ENCODE measurements at places on chromosomes 3 and 15. TPM values are rescaled to one million over a fixed set of nuclear protein-coding genes. Genes with fewer than 3 reads are reported as not detected.

GRCh38 chr3:46542801-46543201, 23.3 kb downstream of the LRRC2 start:
- no peak for DNase-seq
- H3K36me3 ChIP-seq: no peaks in the 10 kb centered on the region
- H3K4me1 ChIP-seq: peaks cover 43% of the 10 kb centered on the region
- no peaks in the 10 kb centered on the region for H3K27me3 ChIP-seq

Gene RRP9
- 25.3 TPM for polyA plus RNA-seq

DNA sequence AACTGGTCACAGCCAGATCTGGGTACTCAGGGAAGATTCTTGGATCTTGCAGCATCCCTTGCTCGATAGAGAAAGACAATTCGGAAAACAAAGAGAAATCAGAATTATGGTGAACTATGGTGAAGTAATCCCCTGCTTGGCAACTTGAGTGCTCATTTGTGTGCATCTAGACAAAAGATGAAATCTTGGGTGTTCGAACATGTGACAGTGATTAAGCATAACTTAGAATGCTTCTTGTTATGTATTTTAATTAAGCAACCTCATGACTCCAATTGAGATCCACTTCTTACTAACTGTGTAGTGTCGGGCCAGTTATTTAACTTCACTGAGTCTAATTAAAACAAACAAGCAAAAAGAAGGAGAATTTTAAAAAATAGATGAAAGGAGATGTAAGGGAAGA, 56.5 kb downstream of the ZNF385D start:
- no peaks in the 10 kb centered on the region for H3K36me3 ChIP-seq
- H3K27me3 ChIP-seq: no peaks in the 10 kb centered on the region
- H3K4me3 ChIP-seq: no peak overlapping the region
- no peak overlapping the region for H3K27ac ChIP-seq
- H3K4me1 ChIP-seq: no peaks in the 10 kb centered on the region

GRCh38 chr15:101078669-101079323, 159.6 kb downstream of the LRRK1 start:
- H3K4me1 ChIP-seq: no peaks in the 10 kb centered on the region
- H3K27ac ChIP-seq: no peak overlapping the region
- DNase-seq: no peak
- no peaks in the 10 kb centered on the region for H3K27me3 ChIP-seq
- no peaks in the 10 kb centered on the region for H3K36me3 ChIP-seq
- H3K4me3 ChIP-seq: no peak overlapping the region

DNA sequence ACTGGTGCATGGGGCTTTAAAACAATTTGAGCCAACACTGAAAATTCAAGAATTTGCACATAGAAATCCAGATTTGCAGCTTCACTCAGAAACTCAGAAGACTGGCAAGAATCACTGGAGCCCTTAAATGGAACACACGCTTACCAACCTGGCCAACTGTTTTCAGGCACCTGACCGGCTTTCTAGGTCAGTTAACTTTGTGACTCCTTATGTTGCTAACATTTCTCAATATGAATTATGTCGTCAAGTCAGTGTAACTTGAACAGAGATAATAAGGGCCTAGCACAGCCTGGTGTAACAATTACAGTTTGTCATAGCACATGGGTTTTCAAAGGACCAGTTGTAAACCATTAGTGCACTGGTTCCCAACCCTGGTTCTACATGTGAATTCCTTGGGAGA, 6.8 kb downstream of the CERS3 start:
- DNase-seq: no peak
- no peak overlapping the region for H3K27ac ChIP-seq
- no peaks in the 10 kb centered on the region for H3K36me3 ChIP-seq
- no peaks in the 10 kb centered on the region for H3K27me3 ChIP-seq
- no peak overlapping the region for H3K4me3 ChIP-seq
- peaks cover 19% of the 10 kb centered on the region for H3K4me1 ChIP-seq

Gene TMEM108
- polyA plus RNA-seq: not detected

DNA sequence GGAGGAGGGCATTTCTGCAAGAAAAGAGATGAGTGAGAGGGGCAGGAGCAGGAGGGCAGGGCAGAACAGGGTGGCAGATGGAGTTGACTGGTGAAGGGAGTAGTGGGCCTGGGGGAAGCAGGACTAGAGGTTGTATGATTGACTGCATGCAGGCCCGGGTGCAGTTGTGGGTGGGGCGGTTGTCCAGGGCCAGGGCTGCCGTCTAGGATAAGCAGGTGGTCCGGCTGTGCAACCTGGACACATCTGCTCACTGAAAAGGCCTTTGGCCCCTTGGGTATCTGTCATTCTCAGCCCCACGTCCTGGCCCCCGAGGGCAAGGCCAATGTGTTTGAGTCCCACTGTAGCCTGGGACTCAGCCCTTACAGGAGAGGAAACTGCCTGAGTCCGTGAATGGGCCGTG, 25.4 kb downstream of the ALS2CL start:
- no peaks in the 10 kb centered on the region for H3K4me1 ChIP-seq
- H3K4me3 ChIP-seq: no peak overlapping the region
- no peak for DNase-seq
- H3K27me3 ChIP-seq: no peaks in the 10 kb centered on the region

- H3K36me3 ChIP-seq: no peaks in the 10 kb centered on the region
- H3K27ac ChIP-seq: no peak overlapping the region
- H3K27me3 ChIP-seq: no peaks in the 10 kb centered on the region
- DNase-seq: no peak
These were observed 124.7 kb downstream of the MYRIP start for GRCh38 chr3:39933986-39934693.

GRCh38 chr3:61637088-61638051, 76.0 kb downstream of the PTPRG start:
- H3K36me3 ChIP-seq: no peaks in the 10 kb centered on the region
- no peak overlapping the region for H3K4me3 ChIP-seq
- no peaks in the 10 kb centered on the region for H3K4me1 ChIP-seq
- no peaks in the 10 kb centered on the region for H3K27me3 ChIP-seq
- no peak for DNase-seq

Gene CYP1A2
- polyA plus RNA-seq: not detected

Gene CKMT1A
- polyA plus RNA-seq: not detected

DNA sequence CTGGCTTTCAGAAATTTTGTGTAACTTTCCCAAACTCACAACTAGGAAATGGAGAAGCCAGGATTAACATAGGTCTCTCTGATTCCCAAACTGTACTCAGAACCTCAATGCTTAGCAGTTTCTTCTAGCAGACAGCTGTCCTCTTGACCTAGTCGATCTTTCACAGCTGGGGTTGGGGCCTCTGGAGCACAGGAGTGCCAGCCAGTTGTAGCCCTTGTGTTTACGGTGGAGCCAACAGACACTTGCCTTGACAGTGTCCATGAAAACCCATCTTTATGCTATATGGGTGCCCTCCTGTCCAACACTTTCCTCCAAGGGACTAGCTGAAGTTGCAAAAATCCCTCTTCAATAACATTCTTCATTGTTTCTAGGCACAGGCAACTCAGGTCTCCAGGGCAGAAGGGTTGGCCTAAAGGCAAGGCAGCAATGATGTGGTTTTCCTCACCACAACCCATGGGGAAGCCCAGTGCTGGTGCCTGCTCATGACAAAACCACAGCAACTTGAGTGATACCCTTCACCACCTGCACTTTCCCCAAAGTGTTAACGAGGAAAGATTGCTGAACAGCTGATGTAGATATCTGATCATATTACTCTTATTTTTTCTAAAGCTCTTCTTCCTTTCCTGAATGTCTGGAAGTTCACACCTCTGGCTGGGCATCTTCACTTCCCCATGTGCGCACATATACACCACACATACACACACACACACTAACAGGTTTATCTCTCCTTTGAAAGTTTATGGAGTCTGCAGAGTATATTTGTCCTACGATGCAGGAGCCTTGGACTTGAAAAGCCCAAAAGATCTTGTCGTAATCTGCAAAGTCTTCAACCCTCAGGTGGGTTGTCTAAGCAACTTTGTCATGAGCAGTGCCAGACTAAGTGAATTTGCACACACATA, 11.0 kb upstream of the KNG1 start:
- peak; percentile 4 for DNase-seq
- peaks cover 4% of the 10 kb centered on the region for H3K27me3 ChIP-seq
- no peaks in the 10 kb centered on the region for H3K4me1 ChIP-seq
- no peak overlapping the region for H3K4me3 ChIP-seq
- H3K27ac ChIP-seq: no peak overlapping the region
- H3K36me3 ChIP-seq: no peaks in the 10 kb centered on the region

- no peaks in the 10 kb centered on the region for H3K36me3 ChIP-seq
- H3K27me3 ChIP-seq: no peaks in the 10 kb centered on the region
- no peak overlapping the region for H3K4me3 ChIP-seq
- H3K27ac ChIP-seq: no peak overlapping the region
- no peak for DNase-seq
These were observed 522.3 kb upstream of the CFAP20DC start for GRCh38 chr3:59572106-59572505.

Gene FBXO40
- polyA plus RNA-seq: not detected

Gene SCG5
- not detected for polyA plus RNA-seq

- H3K27me3 ChIP-seq: peaks cover 3% of the 10 kb centered on the region
- H3K4me1 ChIP-seq: no peaks in the 10 kb centered on the region
- no peak within 1 kb of the TSS for H3K4me3 ChIP-seq
- no peak within 1 kb of the TSS for H3K27ac ChIP-seq
- DNase-seq: no peak
- H3K36me3 ChIP-seq: no peaks in the 10 kb centered on the region
These were observed at the start of gene CHST13 for GRCh38 chr3:126523745-126524428. CHST13 (plus strand) TSS chr3:126524155; CDS start chr3:126524333, 178 bp downstream.

GRCh38 chr15:65409036-65409631, 13.6 kb downstream of the IGDCC4 start:
- H3K27me3 ChIP-seq: peaks cover 4% of the 10 kb centered on the region
- no peaks in the 10 kb centered on the region for H3K36me3 ChIP-seq
- no peaks in the 10 kb centered on the region for H3K4me1 ChIP-seq
- H3K4me3 ChIP-seq: no peak overlapping the region
- DNase-seq: no peak
- H3K27ac ChIP-seq: no peak overlapping the region

Gene PLAAT1
- polyA plus RNA-seq: not detected

- H3K36me3 ChIP-seq: no peaks in the 10 kb centered on the region
- no peak overlapping the region for H3K4me3 ChIP-seq
- no peak for DNase-seq
- H3K27me3 ChIP-seq: no peaks in the 10 kb centered on the region
- no peak overlapping the region for H3K27ac ChIP-seq
These were observed 70.6 kb downstream of the GAP43 start for GRCh38 chr3:115693868-115694267.

Gene LIPH
- polyA plus RNA-seq: not detected

Gene CD96
- 262 TPM for polyA plus RNA-seq

Gene XCR1
- polyA plus RNA-seq: not detected

Gene FYCO1
- 11.0 TPM for polyA plus RNA-seq

GRCh38 chr3:11733914-11734313, 90.2 kb upstream of the VGLL4 start:
- no peak overlapping the region for H3K27ac ChIP-seq
- no peaks in the 10 kb centered on the region for H3K36me3 ChIP-seq
- H3K27me3 ChIP-seq: no peaks in the 10 kb centered on the region

Gene PRSS50
- 0.13 TPM for polyA plus RNA-seq

GRCh38 chr3:53255775-53256703, at the start of gene TKT:
TKT (minus strand) TSS chr3:53256022; CDS start chr3:53255942, 80 bp downstream.
- no peaks in the 10 kb centered on the region for H3K36me3 ChIP-seq
- peak; percentile 67 for DNase-seq
- peak within 1 kb of the TSS; percentile 90 for H3K4me3 ChIP-seq
- peaks cover 26% of the 10 kb centered on the region for H3K4me1 ChIP-seq

Gene PYGO1
- polyA plus RNA-seq: not detected

- no peaks in the 10 kb centered on the region for H3K4me1 ChIP-seq
- no peaks in the 10 kb centered on the region for H3K27me3 ChIP-seq
- no peak overlapping the region for H3K27ac ChIP-seq
- no peaks in the 10 kb centered on the region for H3K36me3 ChIP-seq
- no peak for DNase-seq
These were observed 10.3 kb downstream of the RTP1 start for GRCh38 chr3:187207624-187208023.

Gene SCAANT1
- not detected for polyA plus RNA-seq

DNA sequence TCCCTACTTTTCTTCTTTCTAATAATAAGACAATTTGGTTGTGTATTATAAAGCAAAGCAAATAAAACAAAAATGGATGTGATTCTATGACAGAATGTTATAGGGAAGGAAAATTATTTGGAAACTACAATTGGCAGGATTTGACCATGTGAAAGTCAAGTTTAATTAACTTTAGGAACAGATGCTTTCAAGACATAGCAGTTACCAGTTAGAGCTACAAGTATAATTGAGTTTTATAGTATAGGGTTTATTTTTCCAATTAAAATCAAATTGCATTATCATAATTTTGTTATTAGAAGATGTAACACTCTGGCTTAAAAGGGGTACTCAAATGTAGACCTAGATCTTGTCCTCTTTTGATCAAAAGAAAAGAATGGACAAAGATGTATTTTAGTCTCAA, 110.9 kb downstream of the ROBO2 start:
- H3K27me3 ChIP-seq: no peaks in the 10 kb centered on the region
- no peak overlapping the region for H3K4me3 ChIP-seq
- DNase-seq: no peak
- H3K36me3 ChIP-seq: no peaks in the 10 kb centered on the region
- no peak overlapping the region for H3K27ac ChIP-seq
- H3K4me1 ChIP-seq: no peaks in the 10 kb centered on the region

DNA sequence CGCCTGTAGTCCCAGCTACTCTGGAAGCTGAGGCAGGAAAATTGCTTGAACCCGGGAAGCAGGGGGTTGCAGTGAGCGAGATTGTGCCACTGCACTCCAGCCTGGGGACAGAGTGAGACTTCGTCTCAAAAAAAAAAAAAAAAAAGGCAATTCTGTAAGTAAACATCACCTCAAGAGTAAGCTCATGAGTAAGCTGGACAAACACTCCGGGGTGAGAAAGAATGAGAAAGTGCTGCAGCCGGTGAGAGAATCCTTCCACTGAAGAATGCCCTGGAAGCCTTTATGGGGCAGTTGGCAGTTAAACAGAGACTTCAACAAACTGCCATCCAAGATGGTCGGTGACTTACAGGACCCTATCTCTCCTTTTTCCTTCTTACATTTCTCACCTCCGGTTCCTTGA, 47.5 kb downstream of the FEZF2 start:
- H3K36me3 ChIP-seq: no peaks in the 10 kb centered on the region
- H3K4me1 ChIP-seq: no peaks in the 10 kb centered on the region
- no peak for DNase-seq
- H3K4me3 ChIP-seq: no peak overlapping the region

GRCh38 chr15:38255690-38256089, 3.1 kb downstream of the SPRED1 start:
- H3K4me1 ChIP-seq: peaks cover 25% of the 10 kb centered on the region
- H3K36me3 ChIP-seq: no peaks in the 10 kb centered on the region
- H3K27me3 ChIP-seq: no peaks in the 10 kb centered on the region

DNA sequence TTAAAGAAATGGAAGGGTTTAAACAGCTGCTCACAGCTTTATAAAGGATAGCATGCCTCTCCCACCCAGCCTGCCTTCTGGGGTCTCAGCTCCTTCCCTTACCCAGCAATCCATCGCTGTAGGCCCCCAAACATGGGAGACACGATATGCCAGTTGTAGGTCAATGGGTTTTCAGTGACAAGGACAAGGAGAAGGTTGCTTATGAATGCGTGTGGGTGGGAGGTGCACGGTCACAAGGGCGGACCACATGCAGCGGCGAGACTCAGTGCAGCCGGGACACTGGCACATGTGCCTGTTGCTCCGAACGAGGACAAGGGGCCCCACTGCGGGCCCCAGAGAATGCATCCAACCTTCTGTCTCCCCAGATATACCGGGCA, 67.0 kb downstream of the MGLL start:
- H3K27me3 ChIP-seq: peaks cover 3% of the 10 kb centered on the region
- H3K4me3 ChIP-seq: no peak overlapping the region
- DNase-seq: no peak
- no peaks in the 10 kb centered on the region for H3K4me1 ChIP-seq
- H3K27ac ChIP-seq: no peak overlapping the region

GRCh38 chr3:100532411-100532810, 40.0 kb downstream of the TMEM45A start:
- H3K27ac ChIP-seq: no peak overlapping the region
- H3K4me3 ChIP-seq: no peak overlapping the region
- DNase-seq: no peak
- H3K27me3 ChIP-seq: no peaks in the 10 kb centered on the region
